Type B pancreatic cell (in vitro differentiated cells): ENCODE measurements at places on chromosomes 6 and 20. TPM values are rescaled to one million over a fixed set of nuclear protein-coding genes. Genes with fewer than 3 reads are reported as not detected.

DNA sequence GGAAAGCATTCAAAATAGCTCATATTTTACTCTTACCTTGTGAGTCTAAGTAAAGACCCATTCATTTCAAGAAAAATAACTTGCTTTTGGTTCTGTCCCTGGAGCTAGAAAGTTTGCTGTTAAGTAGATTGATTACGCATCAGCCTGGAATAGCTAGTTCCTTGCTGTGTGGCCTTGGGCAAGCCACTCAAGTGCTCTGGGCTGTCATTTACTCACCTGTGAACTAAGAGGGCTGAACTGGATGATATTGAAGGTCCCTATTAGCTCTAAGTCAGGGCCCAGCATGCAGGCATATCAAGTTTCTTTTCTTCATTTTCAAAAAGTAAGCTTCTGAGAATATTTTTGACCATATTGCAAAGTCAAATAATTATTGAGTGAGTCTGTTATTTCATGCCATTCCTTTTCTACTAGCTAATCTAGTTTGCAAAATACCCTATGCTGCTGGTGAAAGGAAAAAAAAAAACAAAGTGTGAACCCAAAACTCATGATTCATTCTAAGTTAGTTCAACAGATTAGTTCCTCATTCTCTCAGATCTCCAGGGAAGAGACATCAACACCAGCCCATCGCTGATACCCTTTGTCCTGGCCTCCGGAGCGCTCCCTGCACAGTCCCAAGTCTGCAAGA lies 106.5 kb upstream of the GMDS start:
- no peaks in the 10 kb centered on the region for H3K36me3 ChIP-seq
- H3K27me3 ChIP-seq, result peaks cover 2% of the 10 kb centered on the region
- peaks cover 23% of the 10 kb centered on the region for H3K4me1 ChIP-seq

DNA sequence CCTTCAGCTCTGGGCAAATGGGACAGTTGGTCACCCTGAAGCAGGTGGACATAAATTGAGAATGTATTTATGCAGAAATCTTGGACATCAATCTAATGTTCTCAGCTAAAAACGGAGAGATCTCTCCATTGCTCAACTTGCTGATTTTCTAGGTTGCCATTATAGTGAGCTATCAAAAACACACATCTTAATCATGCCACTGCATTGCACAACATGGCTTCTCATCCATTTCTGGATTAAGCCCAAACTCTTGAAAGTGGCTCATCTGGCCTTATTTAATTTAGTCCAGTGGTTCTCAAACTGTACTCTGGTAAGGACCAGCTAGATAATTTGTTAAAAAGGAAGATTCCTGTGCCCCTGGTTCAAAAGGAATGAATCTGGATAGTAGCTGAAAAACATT lies 324.9 kb upstream of the CITED2 start:
- no peak overlapping the region for H3K4me3 ChIP-seq
- H3K27me3 ChIP-seq, result no peaks in the 10 kb centered on the region

- H3K4me3 ChIP-seq, result peak overlapping the region; percentile 2
- no peaks in the 10 kb centered on the region for H3K27me3 ChIP-seq
Observed at GRCh38 chr20:50101887-50102286, 11.1 kb downstream of the UBE2V1 start.

GRCh38 chr6:122400121-122400450 lies 634 bp downstream of the HSF2 start:
- H3K4me1 ChIP-seq, result peaks cover 24% of the 10 kb centered on the region
- peak overlapping the region; percentile 95 for H3K27ac ChIP-seq
- peaks cover 19% of the 10 kb centered on the region for H3K36me3 ChIP-seq

- no peak overlapping the region for H3K4me3 ChIP-seq
- peaks cover 5% of the 10 kb centered on the region for H3K36me3 ChIP-seq
- peaks cover 10% of the 10 kb centered on the region for H3K4me1 ChIP-seq
- no peak for DNase-seq
- H3K27me3 ChIP-seq, result peaks cover 6% of the 10 kb centered on the region
Observed at GRCh38 chr20:46948081-46948480, 53.4 kb downstream of the EYA2 start.

- H3K4me3 ChIP-seq, result peak overlapping the region; percentile 82
- peak; percentile 74 for DNase-seq
- peaks cover 17% of the 10 kb centered on the region for H3K4me1 ChIP-seq
- no peaks in the 10 kb centered on the region for H3K27me3 ChIP-seq
- H3K27ac ChIP-seq, result peak overlapping the region; percentile 69
Observed at GRCh38 chr20:57388953-57389694, 2.1 kb upstream of the RBM38 start.

DNA sequence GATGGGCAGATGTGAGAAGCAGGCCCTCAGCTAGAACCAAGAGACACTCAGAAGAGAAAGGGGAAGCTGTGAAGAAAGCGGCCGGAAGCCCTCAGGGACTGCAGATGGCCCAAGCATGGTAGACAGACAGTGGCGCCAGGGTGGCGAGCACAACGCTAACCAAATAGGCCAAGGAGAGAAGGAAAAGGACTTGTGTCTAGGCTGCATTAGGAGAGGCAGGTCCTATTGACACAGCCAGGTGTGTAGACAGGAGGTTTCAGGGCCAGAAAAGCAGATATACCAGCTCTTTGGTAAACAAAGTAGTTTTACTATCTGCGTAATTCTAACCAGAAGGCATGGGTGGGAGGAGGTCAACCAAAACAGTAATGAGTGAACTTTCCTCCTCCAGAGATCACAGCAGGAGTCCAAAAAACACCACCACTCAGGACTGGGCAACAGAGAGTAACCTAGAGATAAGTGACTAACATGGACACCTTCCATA lies 15.8 kb upstream of the MAP7 start:
- H3K27ac ChIP-seq, result no peak overlapping the region
- peaks cover 8% of the 10 kb centered on the region for H3K4me1 ChIP-seq
- H3K36me3 ChIP-seq, result no peaks in the 10 kb centered on the region
- no peaks in the 10 kb centered on the region for H3K27me3 ChIP-seq

DNA sequence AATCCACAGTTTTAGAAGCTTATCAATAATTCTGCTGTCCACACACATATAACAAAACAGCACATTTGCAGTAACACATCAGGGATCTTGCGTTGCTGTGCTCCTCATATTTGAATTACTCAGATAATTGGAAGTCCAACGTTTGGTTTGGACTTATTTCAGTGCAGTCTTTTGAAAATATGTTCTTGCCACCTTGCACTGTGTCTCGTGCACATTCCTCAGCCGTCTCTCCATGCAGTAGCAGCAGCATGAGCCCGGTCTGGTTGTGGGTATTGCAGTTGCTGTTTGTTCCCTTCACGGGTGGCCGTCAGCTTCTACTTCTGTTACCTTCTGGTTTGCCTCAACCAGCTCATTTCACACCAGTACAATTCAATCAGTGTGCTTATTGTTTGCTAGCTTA lies 215.5 kb downstream of the SLC24A3 start:
- peaks cover 71% of the 10 kb centered on the region for H3K4me1 ChIP-seq
- peaks cover 6% of the 10 kb centered on the region for H3K36me3 ChIP-seq
- DNase-seq, result no peak

- no peaks in the 10 kb centered on the region for H3K36me3 ChIP-seq
- H3K27ac ChIP-seq, result no peak overlapping the region
- DNase-seq, result no peak
Observed at GRCh38 chr6:146857980-146858347, 259.2 kb downstream of the ADGB start.

GRCh38 chr6:154615483-154616025 lies 105.1 kb upstream of the CNKSR3 start:
- H3K27ac ChIP-seq, result no peak overlapping the region
- peaks cover 8% of the 10 kb centered on the region for H3K4me1 ChIP-seq
- H3K36me3 ChIP-seq, result no peaks in the 10 kb centered on the region

GRCh38 chr6:110250058-110250457 lies 69.8 kb downstream of the CDC40 start:
- H3K4me1 ChIP-seq, result no peaks in the 10 kb centered on the region
- H3K27me3 ChIP-seq, result no peaks in the 10 kb centered on the region
- H3K27ac ChIP-seq, result no peak overlapping the region
- no peak for DNase-seq
- H3K36me3 ChIP-seq, result no peaks in the 10 kb centered on the region

DNA sequence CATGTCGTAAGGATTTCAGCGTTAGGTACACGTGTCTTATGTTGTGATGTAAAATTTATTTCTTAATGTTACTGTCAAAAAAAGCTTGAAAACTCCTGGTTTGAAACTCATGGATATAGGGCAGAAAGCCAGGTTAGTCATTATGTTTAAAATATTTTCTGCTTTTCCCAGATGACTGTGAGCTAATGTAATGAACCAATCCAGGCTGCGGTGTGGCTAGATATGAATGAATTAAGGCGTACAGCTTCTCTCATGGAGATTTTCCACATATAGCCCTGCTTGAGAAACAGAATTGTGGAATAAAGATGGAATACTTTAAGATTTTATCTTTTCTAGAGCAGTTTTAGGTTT lies 80.3 kb upstream of the STMND1 start:
- no peaks in the 10 kb centered on the region for H3K4me1 ChIP-seq
- no peak overlapping the region for H3K4me3 ChIP-seq
- no peaks in the 10 kb centered on the region for H3K36me3 ChIP-seq
- no peak overlapping the region for H3K27ac ChIP-seq
- no peaks in the 10 kb centered on the region for H3K27me3 ChIP-seq

- H3K36me3 ChIP-seq, result peaks cover 14% of the 10 kb centered on the region
- DNase-seq, result no peak
- peaks cover 18% of the 10 kb centered on the region for H3K4me1 ChIP-seq
- H3K27ac ChIP-seq, result peak overlapping the region; percentile 60
- no peaks in the 10 kb centered on the region for H3K27me3 ChIP-seq
Observed at GRCh38 chr6:158072083-158072721, 90.5 kb downstream of the SYNJ2 start.

The HTR1E gene
- total RNA-seq, result 0.39 and 0.52 TPM in 2 replicates

The ELOVL2 gene
- 2.2 and 3.8 TPM in 2 replicates for total RNA-seq

The ANKRD6 gene
- total RNA-seq, result 33.0 and 34.0 TPM in 2 replicates
